ENCODE measurements at places on chromosomes 2 and 18.

DNA sequence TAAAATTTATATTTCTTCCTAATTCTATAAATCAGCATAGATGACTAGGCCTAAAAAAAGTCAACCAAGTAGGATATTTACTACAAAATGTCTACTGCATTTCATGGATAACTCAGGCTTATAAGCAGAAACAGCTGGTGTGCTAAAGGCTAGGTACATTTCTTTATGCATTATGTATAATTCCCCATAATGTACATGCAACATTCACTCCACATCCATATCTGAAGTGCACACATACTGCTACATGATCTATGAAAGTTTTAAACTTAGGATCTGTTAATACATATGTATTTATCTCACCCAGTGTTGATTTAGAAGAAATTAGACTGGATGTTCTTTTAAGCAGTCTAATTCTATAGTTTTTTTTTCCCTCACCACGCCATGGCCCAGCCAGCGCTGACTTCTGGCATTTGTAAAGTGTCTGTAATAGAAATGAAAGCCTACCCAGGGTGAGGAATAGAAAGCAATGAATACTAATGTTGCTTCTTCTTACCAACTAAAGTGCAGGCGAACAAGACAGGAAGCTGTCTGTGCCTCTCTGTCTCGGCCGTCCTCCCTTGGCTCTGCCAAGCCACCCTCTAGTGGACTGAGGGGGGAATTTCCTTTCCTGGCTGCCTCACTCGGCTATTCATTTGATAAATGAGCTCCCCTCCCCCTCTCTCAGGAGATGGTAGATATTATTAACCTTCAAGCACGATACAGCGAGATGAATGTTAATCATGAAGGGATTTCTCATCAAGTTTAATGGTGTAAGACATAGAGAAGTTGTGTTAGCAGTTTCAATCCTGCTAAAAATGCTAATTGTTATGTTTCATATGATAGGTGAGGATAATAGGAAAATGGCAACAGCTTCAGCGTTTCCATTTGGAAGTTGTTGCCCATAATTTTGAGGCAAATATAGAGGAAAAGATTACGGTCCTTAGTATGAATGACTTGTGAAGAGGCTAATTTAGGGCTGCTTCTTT lies 384.5 kb downstream of the MTX2 start:
- DNase-seq, result peak; percentile 36

DNA sequence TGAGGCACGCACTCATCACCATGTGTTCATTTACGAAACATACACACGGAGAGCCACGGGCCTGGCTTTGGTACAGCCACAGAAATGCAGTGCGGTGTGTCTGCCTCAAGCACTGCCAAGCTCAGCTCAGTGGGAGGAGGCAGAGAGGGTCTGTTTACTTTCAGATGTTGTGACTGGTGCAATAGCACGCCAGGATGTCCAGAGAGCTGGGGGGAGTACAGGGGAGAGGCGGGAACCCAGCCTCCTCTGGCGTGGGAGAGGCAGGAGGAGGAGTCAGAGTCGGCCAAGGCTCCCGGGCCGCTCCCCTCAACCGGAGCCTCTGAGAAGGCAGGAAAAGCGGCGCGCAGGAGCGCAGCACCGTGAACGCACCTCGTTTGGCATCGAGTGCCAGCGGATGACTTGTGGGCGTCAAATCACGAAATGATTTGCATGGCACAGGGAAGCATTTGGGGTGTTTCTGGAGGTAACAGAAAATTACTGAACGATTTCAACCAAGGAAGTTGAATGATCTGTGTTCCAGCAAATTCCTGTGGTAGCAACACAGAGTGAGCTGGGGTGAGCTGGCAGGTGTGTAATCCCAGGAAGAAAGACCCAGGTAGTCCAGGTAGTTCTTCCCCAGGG lies 143.0 kb downstream of the ZNF516 start:
- DNase-seq, result no peak

GRCh38 chr2:231931481-231931915 lies 5.3 kb upstream of the NPPC start:
- no peak for DNase-seq

DNA sequence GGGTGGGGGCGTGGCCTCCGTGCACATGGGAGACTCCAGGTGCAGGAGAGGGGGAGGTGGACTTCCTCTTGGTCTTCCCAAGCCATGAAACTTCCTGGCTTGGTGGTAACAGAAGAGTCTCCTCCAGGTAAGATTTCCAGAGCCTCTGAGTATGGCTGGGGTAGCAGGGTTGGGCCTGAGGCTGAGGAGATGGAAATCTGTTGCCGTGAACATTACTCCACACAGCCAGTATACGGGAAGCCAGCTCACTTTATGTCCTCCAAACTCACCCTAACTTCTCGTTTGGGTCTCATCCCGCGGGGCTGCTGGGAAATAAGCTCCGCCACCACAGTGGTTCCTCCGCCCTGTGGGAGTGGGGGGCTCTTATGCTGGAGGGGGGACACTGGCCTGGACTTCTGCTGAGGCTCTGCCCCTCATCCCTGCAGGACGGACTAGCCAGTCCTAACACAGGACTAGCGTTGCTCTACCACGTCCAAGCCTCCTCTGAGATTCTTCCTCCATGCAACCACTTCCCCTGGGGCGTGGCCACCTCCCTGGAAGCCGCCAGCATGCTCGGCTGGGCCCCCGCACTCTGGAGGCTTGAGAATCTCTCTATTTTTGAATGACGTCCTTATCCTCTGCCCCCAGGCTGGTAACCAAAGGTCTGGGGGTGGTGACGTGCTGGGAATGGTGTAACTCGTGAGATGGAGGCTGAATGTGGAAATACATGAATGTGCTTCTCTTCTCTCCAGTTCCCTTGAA lies 777 bp upstream of the RAB17 start:
- DNase-seq, result no peak

DNA sequence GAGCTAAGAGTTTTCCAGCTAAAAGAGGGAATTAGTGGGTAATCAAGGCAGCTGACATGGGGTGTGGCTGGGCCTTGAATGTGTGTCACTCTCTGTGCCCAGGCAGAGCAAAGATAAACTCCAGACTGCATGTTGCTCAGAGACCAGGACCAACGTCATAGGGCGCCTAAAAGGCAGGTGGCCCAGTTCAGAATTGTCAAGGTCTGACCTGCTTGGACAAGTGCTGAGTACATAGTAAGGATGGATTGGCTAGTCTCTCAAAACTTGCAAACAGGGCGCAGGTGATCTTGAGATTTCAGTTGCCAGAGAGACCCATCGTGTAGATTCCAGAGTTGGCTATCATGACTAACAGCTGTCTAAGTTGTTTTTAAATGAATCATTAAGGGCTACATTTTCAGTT lies 19.0 kb downstream of the CLUL1 start:
- no peak for DNase-seq

DNA sequence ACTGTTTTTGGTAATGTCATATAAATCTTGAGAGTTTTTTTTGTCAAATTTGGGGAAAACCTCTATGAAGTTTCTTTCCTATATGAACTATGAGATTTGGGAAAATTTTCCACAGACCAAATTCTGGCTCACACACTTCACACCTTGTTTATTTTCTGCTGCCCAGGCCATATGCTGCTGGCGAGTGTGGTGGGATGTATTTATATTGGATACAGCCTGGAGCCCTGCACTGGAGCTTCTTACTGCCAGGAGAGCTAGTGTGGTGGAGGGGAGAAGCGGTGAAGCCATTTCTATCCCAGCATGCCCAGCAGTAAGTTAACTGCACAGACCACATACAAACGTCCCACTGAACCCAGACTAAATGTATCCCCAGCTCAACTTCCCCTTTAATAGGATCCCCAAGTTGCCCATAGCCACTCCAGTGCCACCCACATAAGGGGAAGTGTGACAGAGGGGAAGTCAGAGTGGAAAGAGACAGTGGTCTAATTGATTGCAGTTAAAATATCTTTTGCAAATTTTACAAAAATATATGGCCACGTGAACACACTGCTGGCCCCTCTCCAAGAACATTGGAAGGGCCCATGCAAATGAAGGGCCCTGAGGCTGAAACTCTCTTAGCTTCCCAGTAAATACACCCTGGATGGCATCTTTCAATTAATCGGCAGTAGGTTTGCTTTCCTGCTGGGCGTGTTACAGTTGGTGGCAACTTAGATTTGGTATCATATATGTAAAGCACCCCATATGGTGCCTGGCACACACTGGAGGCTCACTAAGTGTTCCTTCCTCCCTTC lies 146.6 kb upstream of the ITGA6 start:
- DNase-seq, result no peak

DNA sequence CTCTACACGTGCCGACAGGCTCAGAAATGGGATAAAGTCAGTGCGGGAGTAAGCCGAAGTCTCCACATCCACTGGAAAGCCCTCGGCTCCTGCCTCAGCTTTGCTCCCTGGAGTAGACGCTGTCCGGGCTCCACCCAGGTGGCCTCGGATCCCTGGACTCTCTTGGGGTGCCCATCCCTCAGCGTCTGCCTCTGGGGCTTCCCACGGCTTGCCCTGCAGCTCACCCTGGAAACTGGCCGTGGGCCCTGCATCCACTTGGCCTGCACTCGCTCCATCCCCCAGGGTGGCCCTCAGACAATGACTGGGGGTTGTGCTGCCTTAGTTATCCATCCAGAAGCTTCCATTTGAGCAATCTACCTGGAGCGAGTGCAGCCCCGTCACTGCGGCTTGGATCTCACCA lies 36.2 kb upstream of the TAF1B start:
- no peak for DNase-seq

GRCh38 chr2:41840702-41841551 lies 206.9 kb upstream of the PKDCC start:
- peak; percentile 98 for DNase-seq
